AG10803 (cell line): ENCODE measurements at places on chromosomes 1 and 21.

DNA sequence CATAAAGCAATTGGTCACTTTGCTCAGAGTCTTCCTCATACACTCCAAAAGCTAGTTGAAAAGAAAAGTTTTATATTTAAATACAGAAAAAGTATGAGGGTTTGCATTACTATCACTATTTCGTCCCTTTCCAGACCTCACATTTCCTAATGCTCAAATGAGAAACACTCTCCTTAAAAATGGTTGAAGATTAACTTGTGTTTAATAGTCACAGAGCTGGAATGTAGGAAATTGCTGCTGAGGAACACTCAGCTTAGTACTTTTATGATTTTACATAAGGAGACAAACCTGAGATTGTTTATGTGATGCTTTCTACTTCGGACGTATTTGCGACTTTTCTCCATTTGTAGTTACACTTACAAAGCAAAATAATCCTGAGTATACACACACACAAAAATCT, 39.8 kb downstream of the MYSM1 start:
- no peak for DNase-seq

DNA sequence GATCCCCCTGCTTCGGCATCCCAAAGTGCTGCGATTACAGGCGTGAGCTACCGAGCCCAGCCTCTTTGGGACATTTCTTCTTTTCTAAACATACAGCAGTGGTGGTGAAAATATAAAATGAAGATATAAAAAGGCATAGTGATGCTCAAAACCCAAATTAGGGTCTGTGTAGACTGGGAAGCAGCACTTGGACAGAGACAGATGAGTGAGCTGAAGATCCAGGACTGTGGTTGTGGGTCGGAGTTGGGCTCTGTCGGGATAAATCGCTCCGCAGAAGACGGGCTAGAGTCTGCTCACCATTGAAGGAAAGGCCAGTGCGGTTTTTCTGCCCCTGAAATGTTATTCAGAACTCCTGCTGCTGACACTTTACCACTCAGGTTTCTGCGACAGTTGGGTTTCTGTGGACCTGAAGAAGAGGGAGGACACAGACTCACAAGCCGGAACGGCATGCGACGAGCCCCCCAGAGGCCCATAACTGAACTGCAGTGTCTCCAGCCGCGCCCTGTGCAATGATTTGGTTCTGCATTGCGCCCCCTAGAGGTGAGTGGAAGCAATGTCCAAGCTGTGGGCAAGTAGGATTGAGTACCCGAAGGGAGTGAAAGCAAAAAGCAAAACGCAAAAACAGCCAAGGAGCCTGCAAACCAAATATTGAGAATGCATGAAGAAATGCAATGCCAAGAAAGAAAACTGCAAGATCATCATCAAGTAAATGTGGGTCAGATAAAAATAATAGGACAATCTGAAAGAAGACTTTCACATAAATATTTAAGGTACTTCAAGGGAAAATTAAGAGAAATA, 66.6 kb downstream of the GABPA start:
- DNase-seq = peak; percentile 79

DNA sequence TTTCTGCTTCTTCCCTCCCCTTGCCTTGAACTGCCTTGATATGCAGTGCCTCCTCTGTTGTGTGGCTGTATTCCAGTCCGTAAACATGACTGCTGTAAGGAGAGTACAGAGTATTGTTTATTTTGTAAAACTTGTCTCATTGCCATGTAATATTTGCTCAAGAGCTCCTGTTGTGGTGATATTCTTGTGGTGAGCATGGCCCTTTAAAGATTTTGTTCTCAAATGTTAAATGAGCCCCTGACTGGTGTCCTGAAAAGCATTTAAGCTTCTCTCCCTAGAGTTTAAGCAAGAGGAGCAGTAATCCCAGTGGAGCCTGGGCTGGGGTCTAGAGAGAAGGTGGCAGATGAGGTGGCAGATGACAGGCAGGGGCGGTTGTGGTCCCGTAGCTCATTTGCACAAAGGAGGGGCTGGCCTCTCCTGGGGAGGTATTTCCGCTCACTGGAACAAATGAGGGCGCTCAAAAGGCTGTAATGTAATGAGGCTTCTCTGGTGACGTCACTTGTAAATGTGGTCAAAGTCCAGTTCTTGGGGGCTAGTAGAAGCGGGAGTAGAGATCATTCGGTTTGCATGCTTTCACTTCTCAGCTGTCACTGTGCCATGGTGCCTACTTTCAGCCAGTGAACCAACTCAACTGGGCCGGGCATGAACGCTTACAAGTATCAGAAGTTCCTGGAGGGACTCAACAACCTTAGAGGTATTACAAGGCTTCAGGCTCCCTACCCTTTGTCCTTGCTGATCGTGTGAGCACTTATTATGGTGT, 46.0 kb upstream of the MACF1 start:
- DNase-seq = no peak

GRCh38 chr1:192916021-192916420, 107.2 kb downstream of the RGS2 start:
- DNase-seq = no peak

DNA sequence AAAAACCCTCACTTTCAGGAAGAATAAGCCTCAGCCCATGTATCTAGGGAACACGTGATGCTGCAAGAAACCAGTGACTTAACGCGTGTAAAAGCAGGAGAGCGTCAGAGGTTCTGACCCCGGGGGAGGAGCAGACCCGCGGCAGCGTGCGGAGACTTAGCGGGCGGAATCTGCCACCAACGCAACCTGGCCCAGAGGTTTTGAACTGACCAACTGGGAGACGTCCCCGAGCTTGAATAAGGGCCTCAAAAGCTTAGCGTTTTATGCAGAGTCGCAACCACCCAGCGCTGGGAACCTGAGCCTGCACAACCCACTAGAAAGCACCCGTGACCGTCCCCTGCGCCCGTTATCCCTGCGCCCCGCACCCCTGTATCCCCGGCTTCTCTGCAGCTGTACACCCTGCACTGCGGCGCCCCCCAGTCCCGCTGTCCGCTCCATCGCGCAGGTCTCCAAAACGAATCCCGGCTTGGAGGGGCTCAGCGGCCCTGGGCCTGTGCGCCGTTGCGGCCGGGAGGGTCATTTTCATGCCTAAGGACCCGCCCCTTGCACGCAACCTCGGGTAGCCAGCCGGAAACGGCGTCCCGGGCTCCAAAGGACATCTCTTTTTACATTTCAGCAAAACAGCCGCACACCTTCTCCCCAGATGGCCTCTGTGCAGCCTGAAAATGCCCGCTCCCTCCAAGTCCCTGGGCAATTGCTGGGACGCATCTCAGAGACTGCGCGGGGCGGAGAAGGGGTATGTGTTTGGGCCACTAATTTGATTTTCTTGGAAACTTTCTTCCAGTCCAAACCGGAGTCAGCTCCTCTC, 29.4 kb upstream of the TRIM17 start:
- DNase-seq = peak; percentile 43

DNA sequence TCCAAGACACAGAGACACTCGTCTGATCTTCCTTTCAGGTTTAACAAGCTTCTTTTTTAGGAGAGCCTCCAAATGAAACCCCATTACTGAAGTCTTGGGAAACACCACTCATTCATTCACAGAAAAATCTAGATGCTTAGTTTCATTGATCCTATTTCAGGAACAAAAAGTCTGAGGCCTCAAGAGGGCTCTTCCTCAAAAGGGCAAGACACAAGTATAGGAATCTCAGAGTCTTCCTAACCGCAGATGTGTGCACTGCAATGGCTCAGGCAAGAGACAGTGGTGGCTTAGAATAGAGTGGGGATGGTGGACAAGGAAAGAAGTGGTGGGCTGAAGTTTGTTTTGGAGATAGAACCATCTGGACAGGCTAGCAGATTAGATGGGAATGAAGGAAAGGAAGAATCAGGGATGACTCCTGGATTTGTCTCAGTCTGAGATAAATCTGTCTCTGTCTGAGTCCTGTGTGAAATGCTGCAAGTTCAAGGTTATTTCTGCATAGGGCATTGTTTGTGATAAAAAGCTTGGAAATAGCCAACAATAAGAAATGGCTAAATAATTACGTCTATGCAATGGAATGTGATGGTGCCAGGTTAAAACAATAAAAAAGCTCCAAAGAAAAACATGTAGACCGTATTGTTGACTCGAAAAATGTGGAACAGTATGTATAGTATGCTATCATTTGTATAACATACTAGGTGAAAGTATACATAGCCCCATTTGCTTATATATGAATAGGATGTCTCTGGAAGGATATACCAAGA, 8.9 kb upstream of the CTSE start:
- DNase-seq = no peak

DNA sequence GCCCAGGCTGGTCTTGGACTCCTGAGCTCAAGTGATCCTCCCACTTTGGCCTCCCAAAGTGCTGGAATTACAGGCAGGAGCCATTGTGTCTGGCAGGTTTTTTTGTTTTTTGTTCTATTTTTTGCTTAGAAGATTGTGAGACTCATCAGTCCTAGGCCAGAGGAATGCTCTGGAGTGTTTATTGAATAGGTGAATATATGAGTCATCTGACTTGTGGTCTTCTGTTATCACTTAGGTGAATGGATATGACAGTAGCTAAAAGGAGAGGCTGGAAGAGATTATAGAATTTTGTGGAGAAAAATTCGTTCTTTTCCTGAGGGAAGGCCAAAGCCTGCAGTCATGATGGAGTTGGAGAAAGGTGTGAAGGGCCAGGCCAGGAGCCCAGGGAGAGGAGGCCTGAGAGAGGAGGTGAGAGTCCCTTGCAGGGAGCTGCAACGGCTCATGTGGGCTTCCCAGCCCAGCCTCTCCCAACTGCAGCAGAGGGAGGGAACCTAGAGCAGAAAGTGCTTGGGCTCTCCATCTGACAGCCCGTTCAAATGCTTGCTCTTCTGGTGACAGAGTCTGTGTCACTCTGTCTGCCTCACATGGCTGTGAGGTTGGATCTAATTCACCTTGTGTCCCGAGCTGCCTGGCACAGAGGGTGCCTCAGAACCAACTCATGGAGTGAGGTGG, 31.6 kb upstream of the ACOT11 start:
- DNase-seq = no peak

DNA sequence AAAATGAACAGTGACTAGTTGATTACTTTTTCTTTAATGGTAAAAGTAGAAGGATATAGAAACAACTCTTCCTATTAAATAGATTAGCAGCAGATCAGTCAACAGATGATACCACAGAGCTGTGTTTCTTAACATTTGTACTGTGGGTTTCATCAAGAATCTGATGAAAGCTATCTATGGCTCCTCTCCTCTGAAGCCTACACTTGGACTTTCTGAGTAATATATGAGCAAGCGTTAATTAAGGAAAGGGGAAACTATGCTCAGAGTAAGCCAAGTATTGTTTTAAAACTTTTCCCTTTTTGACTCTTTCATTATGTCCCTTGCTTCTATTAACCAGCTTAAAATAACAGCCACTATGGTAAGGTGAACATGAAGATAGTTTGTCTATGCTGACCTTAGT, 10.8 kb downstream of the ARID4B start:
- peak; percentile 35 for DNase-seq

- no peak for DNase-seq
These were observed 45.7 kb downstream of the RAP1GAP start for GRCh38 chr1:21623410-21623961.

- DNase-seq = no peak
These were observed 467.5 kb downstream of the SMYD3 start for GRCh38 chr1:246039584-246039983.

DNA sequence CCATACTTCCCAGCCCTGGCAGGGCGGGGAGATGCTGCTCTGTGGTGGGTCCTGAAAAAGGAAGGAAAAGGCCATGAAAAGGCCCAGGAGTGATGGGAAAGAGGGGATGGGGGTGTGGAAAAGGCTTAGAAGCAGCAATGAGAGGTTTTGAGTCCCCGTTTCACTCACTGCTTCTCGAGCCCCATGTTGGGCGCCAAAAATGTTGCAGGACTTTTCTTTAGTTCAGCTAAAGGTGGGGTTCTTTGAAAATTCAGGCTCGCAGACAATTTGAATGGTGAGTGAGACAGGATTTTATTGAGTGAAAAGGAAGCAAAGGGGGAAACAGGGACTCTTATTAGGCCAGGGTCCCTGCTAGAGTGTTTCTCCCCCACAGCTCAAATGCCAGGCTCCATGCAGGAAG, 93.1 kb downstream of the MRPS6 start:
- no peak for DNase-seq

- no peak for DNase-seq
These were observed 157.8 kb upstream of the SNX7 start for GRCh38 chr1:98503771-98504170.
